ENCODE measurements at places on chromosomes 5 and 9. TPM values are rescaled to one million over a fixed set of nuclear protein-coding genes. Genes with fewer than 3 reads are reported as not detected.

GRCh38 chr5:179755022-179755421, 22.4 kb downstream of the MAML1 start:
- H3K27me3 ChIP-seq: no peaks in the 10 kb centered on the region
- ATAC-seq: no peak
- peaks cover 43% of the 10 kb centered on the region for H3K4me1 ChIP-seq
- peak overlapping the region; percentile 2 for H3K4me3 ChIP-seq
- peaks cover 33% of the 10 kb centered on the region for H3K36me3 ChIP-seq
- H3K27ac ChIP-seq: peak overlapping the region; percentile 55

GRCh38 chr5:82859451-82860140, 217.6 kb downstream of the TMEM167A start:
- no peaks in the 10 kb centered on the region for H3K36me3 ChIP-seq
- no peak for ATAC-seq
- no peaks in the 10 kb centered on the region for H3K27me3 ChIP-seq
- no peak overlapping the region for H3K27ac ChIP-seq
- H3K4me1 ChIP-seq: no peaks in the 10 kb centered on the region

GRCh38 chr5:109907189-109907588, 217.5 kb downstream of the MAN2A1 start:
- H3K4me3 ChIP-seq: no peak overlapping the region
- peaks cover 9% of the 10 kb centered on the region for H3K27me3 ChIP-seq
- ATAC-seq: no peak
- no peaks in the 10 kb centered on the region for H3K4me1 ChIP-seq
- no peak overlapping the region for H3K27ac ChIP-seq

DNA sequence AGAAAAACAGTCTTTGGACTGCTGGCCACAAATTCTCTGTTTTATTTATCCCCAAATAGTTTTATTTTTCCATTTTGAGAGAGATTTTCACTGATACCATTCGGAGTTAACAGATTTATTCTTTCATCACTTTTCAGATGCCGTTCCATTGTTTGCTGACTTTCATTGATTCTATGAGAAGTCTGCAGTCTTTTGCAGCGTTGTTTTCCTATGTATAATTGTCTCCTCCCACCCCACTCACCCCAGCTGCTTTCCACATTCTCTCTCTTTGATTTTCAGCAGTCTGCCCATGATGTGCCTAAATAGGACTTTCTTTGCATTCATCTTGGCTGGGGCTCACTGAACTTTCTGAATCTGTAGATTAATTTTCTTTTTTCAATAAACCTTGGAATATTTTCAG, 107.6 kb downstream of the C9orf50 start:
- no peak overlapping the region for H3K4me3 ChIP-seq
- ATAC-seq: no peak
- no peaks in the 10 kb centered on the region for H3K36me3 ChIP-seq
- H3K27ac ChIP-seq: no peak overlapping the region

DNA sequence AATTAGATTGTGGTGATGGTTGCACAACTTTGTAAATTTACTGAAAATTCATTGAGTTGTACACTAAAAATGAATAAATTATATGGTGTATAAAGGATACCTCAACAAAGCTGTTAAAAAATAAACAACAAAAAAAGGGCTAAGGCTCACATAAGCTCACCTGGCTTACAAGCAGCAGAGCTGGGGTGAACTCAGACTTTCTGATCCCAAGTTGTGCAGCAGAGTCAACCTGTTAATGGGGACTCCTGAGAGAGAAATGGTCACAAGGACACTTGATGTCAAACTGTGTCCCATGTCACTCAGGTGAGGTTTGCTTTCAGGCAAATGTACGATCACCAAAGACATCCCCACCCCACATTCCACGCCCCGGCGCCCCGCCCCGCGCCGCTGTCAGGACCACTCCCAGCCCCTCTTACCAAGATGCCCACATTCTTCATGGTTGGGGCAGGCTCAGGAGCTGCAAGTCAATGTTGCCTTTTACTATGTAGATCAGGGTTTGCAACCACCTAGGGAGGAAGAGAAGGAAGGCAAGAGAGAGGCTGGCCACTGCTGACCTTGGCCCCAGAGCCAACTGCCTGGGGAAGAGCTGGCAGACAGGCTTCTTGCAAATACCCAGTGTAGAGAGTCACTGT, 22.4 kb upstream of the SLC36A1 start:
- no peaks in the 10 kb centered on the region for H3K4me1 ChIP-seq
- no peaks in the 10 kb centered on the region for H3K36me3 ChIP-seq
- H3K4me3 ChIP-seq: no peak overlapping the region
- H3K27me3 ChIP-seq: peaks cover 23% of the 10 kb centered on the region

GRCh38 chr9:76390656-76391055, 3.6 kb downstream of the RFK start:
- no peak for ATAC-seq
- peaks cover 65% of the 10 kb centered on the region for H3K36me3 ChIP-seq
- H3K4me3 ChIP-seq: no peak overlapping the region
- no peak overlapping the region for H3K27ac ChIP-seq
- H3K4me1 ChIP-seq: peaks cover 15% of the 10 kb centered on the region

Gene FCHO2
- 4.5 TPM for total RNA-seq

Gene C1QTNF2
- not detected for total RNA-seq

Data from activated T-helper 17 cell treated with anti-CD3 and anti-CD28 coated beads, Interleukin-2, amount 50 U/mL, for 72 hours (primary cell).